ENCODE measurements at places on chromosomes 7 and 10.
A peak's percentile ranks its signal among the peaks of the same experiment; 100 is the strongest.

DNA sequence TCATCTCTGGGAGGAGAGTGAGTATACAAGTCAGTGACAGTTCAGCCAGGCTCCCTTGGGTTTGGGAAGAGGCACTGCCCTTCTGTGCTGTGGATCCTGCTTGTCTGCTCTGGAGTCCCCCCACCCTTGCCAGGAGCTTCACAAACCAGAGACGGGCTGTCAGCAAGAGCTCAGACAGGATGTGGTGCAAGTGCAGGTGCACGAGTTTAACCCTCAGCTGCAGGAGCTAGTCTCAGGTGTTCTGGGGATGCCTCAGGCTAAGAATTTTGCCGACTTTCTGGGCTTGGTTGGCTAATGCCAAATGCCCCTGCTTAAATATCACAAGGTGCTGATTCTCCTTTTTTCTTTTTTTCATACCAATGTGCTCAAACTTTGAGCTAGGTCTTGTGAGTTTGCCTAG is 22.3 kb downstream of the ZNF783 start:
- peak; percentile 22 for DNase-seq

DNA sequence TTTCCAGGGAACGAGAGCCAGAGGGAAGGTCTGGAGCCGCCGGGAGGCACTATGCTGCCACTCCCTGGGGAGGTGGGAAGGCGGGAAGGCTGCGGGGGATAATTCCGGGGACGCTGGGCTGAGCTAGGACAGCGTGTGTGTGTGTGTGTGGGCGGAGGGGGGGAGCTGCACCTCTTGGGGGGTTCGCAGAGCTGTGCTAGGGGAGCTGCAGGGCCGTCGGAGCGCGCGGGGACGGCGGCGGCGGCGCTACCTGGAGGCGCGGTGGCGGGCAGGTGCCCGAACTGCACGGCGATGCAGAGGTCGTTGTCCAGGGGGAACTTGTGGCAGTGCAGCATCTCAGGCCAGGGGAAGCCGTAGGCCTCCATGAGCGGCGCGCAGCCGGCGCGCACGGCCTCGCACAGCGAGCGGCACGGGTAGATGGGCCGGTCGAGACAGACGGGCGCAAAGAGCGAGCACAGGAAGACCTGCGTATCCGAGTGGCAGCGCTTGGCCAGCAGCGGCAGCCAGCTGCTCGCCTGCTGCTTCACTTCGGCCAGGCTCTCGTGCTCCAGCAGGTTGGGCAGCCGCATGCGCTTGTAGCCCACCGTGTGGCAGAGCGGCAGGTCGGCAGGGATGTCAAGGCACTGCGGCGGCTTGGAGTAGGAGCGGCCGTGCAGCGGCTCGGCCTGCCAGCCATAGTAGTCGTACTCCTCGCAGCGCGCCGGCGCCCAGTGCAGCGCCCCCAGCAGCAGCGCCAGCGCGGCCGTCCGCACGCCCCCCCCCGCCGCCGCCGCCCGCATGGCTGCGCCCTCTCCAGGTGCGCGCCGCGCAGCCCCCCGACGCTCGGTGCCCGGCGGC is 526 bp downstream of the SFRP5 start:
- DNase-seq = no peak

GRCh38 chr7:28627896-28628295 is 215.6 kb downstream of the CREB5 start:
- no peak for DNase-seq

- no peak for DNase-seq
Observed at GRCh38 chr7:24477398-24478136, 95.7 kb upstream of the PALS2 start.

- no peak for DNase-seq
Observed at GRCh38 chr7:3218411-3219225, 82.4 kb upstream of the SDK1 start.

GRCh38 chr10:118254654-118255053 is 87.5 kb downstream of the FAM204A start:
- DNase-seq = no peak

DNA sequence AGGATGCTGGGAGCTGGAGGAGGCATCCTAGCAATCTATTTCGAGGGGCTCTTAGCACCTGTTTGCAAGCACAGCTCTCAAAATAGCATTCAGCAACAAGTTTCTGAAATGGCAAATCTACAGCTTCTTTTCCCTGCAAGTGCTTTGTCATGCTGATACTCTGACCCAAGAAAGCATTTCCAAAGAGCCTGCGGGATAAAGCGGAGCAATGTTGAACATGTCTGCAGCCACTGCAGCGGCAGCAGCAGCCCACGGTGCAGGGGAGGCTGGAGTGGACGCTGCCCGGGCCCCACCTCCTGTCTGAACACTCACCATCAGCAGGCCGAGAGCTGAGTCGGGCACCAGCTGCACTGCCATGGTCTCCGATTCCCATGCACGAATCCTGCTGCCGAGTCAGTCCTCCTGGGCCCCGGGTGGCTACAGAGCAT is 964 bp downstream of the FRMD4A start:
- no peak for DNase-seq

DNA sequence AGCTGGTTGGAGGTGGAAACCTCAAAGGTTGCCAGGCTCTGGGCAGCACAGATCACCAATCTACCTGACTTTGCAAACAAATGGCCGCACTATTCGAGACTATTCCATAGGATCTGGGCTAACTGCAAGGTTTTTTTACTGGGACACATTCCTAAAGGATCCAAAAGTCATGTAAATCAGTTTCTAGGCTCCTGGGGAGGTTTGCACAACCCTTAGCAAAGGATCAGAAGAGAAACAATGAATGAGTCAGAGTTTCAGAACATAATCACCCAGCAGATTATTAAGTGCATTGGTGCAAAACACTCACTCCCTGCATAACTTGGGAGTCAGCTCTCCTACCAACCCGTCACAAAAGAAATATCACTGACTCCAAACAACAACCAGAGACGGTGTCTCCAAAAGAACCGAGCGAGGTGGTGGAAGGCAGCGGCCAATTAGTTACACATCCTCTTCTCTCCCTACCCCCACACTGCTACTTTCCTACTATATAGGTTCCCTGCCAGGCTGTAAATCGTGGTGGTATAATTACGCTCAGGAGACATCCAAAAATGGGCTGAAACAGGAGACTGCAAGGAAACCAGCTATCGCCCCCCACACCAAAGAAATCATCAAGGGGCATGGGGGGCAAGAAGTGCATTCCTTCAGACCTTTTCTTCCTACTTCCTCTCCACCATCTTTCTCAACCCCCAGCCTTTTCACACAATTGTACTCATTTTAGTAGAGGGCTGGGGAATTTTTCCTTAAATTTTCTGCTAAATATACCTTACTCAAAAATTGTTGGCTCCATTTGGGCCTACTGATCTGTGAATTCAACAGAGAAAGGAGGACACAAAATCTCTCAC is 3.2 kb downstream of the UBE2H start:
- no peak for DNase-seq

DNA sequence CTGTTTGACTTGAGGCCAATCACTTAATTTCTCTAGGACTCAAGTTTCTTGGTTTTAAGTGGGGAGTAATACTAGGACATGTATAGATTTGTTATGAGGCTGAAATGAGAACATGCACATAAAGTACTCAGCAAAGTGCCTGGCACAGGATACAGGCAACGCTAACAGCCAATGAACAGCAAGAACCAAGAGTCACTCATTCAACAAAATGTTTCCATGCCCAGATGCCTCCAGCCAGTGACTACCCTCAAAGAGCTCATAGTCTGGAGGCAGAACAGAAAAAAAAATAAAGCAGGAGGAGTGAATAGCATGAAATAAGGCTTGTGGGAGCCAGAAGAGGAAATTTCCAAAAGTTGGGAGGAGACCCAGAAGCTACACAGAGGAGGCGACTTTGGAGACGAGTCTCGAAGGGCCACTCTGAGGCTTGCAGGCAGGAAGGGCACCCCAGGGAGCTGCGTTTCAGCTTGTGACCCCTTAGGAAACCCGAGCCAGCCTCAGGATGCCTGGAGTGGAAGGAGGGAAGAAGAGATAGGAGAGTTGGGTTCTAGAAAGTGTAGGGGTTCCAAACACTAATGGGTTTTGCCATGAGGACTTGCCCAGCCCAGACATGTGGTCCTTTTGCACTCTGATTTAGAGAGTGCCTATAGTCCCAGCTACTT is 70.0 kb downstream of the CXCL12 start:
- no peak for DNase-seq

DNA sequence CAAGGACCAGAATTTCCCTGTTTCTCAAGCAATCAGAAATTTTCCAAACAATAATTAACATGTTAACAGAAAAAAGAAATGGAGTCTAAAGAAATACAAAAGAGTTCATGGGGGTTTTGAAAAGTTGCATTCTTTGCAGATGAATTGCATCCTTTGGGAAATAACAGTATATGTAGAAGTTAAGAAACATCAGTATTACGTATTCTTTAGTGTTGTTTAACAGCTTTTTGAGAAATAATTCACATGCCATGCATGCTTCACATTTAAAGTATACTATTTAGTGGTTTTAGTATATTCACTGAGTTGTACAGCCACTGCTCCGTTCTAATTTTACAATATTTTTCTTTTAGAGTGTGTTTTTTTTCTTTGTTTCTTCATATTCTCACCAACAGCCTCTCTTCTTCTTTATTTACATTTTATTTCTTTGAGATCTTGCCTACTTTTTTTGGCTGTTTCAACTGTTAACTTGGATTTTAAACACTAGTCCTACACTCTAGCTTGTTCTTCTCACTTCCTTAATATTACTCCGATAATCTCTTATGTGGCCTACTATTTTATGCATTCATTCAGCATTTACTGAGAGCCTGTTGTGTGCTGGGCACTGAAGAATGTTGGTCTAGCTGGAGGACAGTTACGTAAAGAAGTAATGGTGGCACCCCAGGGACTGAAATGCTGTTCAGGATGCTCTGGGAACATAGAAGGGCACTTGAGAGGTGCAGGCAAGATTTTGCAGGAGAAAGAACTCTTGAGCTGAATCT is 330.1 kb downstream of the EXOC4 start:
- no peak for DNase-seq

- no peak for DNase-seq
Observed at GRCh38 chr7:13130321-13130720, 442.9 kb downstream of the ARL4A start.

DNA sequence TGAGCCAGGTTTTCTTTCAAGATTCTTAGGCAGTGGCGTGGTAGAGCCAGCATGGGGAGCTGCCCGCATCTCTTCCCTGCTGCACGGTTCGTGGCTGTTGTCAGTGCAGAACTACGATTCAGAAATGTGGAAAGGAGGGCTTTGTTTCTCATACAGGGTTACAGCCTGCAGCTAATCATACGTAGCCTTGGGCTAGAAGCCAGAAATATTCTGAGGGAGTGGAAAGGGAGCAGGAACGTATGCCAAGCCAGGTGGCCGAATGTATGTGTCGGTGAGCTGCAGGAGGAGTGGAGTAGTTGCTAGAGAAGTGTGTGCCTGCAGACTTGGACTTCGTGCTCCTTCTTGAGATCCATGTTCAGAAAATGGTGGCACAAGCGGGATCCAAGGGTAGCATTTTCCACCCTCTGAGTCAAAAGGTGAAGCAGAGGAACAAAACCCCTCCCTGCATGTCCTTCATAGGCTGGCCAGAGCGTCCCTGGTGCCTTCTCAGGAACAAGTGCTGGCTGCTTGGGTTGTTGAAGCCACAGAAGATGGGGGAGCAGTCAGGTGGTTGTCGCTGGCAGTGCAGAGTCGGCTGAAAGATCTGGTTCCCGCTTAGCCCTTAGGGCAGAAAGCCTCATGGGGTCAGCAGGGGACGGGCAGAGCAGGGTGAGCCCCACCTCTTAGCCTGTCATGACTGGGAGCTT is 40.9 kb downstream of the LANCL2 start:
- DNase-seq = peak; percentile 22

GRCh38 chr7:66380272-66380888 is 175.2 kb downstream of the TPST1 start:
- no peak for DNase-seq

GRCh38 chr7:335358-336148 is 45.6 kb downstream of the FOXL3 start:
- no peak for DNase-seq

DNA sequence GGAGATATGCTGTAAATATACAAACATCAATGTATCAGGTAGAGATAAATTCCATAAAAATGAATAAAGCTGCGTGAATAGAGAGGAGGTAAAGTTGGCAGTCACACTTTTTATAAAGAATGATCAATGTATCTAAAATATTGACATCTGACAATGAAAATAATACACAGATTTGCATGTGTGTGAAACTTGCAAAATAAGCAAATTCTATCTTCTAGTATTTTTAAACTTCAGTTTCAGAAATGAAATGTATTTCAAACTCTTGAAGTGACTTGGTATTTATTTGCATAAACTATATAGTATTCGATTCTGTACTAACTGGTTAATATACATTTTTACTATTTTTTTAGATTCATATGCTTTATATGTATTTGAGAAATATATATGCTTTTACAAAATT is 986.6 kb downstream of the CNTNAP2 start:
- DNase-seq = no peak

GRCh38 chr7:71173955-71174354 is 42.0 kb downstream of the GALNT17 start:
- no peak for DNase-seq

- DNase-seq = no peak
Observed at GRCh38 chr10:78541481-78542140, 507.9 kb downstream of the RPS24 start.

DNA sequence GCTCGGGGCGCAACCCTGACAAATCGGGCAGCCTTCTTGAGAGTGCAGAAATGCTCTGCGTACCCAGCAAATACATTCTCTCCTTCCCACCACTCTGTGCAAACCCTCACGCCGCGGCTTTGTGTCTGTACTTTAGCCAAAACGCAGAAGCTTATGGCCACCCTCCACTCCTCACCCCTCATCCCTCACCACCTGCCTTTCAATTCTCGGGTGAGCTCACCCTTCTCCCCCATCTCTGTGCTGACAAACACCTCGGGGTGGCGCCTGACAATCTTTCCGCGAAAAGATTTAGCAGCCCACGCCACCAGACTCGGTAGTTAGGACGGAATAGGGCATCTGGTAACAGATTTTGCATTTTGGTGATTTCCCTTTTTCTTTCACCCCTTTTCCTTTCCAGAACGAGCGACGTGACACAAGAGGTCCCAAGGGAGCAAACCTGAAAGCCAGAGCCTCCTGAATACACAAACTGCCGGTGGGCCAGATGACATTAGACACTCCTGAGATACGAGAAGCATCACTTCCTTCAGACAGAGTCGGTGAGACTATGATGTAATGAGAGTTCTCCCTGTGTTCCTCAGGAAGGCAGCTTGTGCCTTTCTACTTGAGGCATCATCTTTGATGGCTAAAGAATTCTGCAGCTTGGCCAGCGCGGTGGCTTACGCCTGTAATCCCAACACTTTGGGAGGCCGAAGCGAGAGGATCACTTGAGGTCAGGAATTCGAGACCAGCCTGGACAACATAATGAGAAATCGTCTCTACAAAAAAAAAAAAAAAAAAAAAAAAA is 671 bp upstream of the ATAD1 start:
- peak; percentile 61 for DNase-seq
